Nucleus accumbens (tissue), 56 donors: ENCODE measurements at places on chromosomes 3 and 15.
A peak's percentile ranks its signal among the peaks of the same experiment; 100 is the strongest.

GRCh38 chr3:123818921-123819429, 65.2 kb downstream of the MYLK start:
- DNase-seq = no peak

GRCh38 chr3:98914210-98915080, 12.9 kb upstream of the DCBLD2 start:
- no peak for DNase-seq

GRCh38 chr3:184525337-184526087, 36.1 kb upstream of the EPHB3 start:
- DNase-seq = no peak

DNA sequence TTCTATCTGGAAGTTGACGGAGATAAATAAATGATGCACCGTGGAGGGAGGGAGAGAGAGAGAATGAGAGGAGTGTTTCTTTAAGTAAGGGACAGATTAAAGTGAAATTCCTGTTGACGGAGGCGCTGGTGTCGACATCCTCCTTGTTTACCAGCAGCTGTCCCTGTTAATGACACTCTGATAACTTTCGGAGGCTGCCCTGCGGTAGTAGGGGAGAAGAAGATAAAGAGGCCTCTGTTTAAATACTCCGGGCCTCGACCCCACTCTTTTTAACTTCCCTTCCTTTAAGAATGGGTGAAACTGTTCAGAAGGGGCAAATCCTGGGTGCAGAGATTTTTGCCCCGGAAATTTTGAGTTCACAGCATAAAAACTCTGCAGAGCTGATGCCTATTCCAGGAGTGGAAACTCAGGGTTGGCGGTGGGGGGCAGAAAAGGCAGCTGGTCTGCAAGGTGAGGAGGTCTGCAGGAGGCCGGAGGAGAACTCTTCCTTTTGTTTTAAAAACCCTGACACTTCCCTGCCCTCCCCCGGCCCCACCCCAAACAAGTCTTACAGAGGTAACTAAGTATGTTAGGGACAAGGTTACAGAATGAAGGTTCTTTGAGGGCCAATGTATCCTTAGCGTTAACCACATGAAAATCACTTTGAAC, 276.6 kb upstream of the NR2F2 start:
- no peak for DNase-seq

DNA sequence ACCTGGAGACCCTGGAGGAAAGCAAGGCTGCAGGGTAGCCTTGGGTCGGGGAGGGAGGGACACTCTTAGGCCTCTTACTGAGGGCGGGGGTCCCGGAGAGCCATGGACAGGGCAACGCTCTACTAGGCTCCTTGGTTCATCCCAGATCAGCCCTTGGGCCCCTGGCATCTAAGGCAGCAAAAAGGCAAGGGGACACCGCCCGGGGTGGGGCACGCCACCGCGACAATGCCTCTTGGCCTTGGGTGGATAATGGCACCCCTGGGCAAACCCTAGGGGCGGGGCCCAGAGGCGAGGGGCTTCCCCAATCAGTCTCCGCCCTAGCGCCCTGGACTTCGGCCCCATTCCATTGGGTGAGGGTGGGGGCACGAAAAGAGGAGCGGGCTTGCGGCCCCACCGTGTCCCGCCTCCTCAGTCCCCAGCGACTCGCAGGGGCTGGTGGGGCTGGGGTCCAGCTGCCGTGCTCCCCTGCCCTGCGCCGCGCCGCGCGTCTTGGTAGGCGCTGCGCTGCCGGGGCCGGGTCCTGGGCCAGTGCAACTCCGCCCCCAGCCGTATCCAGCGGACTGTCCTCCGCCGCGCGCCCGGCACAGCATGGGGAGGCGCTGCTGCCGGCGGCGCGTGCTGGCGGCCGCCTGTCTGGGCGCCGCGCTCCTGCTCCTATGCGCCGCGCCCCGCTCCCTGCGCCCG, at the start of gene CHST13:
Gene CHST13, plus strand, starts transcription at position 411 of the 684 bp plus-strand sequence. Its CDS starts 178 bp downstream, at position 589.
- no peak for DNase-seq

GRCh38 chr3:48241796-48242455, 1.0 kb downstream of the ZNF589 start:
- no peak for DNase-seq

- no peak for DNase-seq
Measured at GRCh38 chr3:152818027-152818426, 16.9 kb upstream of the P2RY1 start.

DNA sequence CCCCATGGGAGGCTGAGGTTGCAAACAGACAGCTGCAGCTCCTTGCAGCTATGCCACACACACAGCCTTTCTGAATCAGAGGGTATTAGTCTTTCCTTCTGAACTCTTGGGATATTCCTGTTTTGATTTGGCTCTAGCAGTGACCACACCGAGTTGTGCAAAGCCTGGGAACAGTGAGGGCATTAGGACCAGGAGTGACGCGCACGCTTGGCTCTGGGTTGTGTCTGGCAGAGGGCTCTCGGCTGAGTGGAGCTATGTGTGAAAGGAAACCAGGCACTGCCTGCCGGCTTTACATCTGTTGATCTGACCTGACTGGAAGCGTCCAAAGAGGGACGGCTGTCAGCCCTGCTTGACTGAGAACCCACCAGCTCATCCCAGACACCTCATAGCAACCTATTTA, at the start of gene GALNT15:
Gene GALNT15, plus strand, starts transcription at position 292 of the 400 bp plus-strand sequence. CDS start 472 bp downstream, outside the sequence.
- DNase-seq = peak; percentile 86

- DNase-seq = no peak
Measured at GRCh38 chr15:100948430-100948762, 29.2 kb downstream of the LRRK1 start.

DNA sequence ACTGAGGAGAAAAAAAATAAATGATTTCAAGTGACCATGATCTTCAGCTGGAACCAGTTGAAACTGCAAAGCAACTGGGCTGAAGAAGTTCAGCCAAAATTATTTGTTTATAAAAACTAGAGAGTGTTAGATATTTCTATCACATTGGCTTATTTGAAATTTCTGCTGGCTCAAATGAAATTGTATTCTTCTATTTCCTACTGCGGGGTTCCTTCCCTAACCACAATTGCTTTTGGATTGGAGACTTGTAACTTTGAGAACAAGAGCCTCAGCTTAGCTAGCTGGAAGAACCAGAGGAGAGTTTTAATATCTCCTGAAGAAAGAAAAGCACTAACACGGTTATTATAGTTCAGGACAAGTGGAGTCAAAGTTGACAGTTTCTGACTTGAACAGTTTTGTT, 31.1 kb downstream of the AGTR1 start:
- no peak for DNase-seq
